Esophagus squamous epithelium (tissue), 5 donors: ENCODE measurements at places on chromosomes 7 and 10.

GRCh38 chr7:108660465-108660864, 90.8 kb downstream of the DNAJB9 start:
- no peak for DNase-seq

DNA sequence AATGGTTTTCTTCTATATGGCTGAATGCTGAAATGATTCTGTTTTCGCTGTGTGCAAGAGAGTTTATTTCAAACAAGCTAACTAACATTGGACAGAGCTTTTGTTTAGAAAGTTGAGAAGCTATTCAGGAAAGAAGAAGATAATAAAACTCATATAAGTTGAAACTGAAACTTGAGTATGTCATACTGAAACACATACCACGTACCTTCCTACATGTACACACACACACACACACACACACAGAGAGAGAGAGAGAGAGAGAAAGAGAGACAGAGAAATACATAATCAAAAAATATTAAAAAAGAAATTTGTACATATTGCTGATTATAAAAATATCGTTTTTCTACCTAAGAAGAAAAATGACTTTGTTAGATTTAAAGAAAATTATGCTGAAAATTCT, 561.9 kb upstream of the KCND2 start:
- no peak for DNase-seq

GRCh38 chr10:37125921-37126320, 523 bp downstream of the ANKRD30A start:
- no peak for DNase-seq

- no peak for DNase-seq
These were observed 128.4 kb downstream of the NSUN6 start for GRCh38 chr10:18523025-18523424.

DNA sequence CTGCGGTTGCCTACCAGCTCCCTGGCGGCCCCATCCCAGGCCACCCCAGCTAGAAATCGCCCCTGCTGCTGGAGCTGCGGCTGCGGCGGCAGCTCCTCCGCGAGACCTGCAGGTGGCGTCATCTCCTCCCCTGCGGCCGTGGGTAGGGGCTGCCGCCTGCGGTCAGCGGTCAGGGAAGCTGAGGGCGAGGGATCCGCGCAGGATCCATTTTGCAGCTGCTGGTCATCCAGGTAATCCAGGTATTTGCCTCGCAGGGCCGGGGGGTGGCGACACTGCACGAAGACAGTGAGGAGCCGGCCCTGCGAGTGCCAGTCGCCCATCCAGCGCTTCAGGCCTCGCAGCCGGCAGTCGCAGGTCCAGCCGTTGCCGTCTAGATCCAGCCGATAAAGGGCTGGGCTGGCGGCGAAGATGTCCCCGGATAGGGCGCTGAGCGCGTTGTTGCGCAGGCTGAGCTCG, 1.5 kb downstream of the TRIL start:
- no peak for DNase-seq

- no peak for DNase-seq
These were observed 533.7 kb upstream of the IGFBP3 start for GRCh38 chr7:46454816-46455215.

DNA sequence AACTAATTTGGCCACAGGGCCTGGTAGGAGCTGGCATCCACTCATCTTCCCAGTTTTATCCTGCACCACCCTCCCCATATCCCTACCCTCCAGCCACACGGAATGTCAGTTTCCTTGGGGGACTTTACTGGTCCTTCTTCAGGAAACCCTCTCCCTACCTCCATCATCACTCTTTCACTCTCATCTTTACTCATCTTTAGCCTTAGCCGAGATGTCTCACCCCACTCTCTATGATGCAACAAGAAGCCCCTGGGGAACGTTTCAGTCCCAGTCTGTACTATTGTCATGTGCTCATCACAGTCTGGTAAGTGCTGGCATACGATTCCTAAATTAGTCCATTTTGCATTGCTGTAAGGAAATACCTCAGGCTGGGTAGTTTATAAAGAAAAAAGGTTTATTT, 34.9 kb upstream of the TMEM248 start:
- DNase-seq: no peak

- no peak for DNase-seq
These were observed 640.0 kb downstream of the ACTR3B start for GRCh38 chr7:153399554-153399940.

DNA sequence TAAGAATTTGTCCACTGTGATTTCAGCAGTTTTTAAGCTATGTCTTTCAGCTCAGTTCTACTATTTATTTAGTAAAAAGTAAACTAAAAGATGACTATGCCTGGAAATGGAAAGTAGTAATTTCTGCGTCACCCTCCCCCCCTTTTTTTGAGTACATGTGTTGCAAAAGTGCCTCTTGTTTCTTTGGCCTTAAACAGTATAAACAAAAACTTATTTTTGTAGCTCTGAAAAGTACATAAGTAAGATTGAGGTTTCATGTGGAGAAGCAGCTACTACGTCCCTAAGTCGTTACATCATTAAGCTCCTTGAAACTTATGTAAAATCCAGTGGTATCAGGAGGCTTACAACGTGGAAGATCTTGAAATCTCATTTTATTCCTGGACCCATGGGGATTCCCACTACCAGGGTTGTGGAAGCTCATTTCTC, 46.3 kb upstream of the HBP1 start:
- DNase-seq: no peak

DNA sequence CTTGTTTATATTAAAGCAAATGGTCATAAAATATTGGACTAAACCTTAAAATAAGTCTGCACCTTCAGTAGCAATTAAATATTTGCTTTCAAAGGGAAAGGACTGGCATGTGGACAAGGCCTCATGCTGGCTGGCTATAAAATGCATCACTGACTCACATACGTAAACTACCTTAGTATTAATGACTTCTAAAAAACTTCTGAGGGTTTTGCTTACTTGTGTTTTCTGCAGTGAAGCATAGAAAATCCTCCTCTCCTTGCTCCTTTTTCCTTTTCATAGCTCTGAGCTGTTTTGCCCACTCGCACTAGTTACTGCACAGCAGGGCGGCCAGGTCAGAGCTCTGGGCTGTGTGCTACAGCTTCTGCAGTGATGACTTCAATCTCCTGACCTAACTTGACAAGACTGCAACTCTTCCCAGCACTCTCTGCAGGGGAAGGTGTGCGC, 82.3 kb downstream of the CUL2 start:
- no peak for DNase-seq

DNA sequence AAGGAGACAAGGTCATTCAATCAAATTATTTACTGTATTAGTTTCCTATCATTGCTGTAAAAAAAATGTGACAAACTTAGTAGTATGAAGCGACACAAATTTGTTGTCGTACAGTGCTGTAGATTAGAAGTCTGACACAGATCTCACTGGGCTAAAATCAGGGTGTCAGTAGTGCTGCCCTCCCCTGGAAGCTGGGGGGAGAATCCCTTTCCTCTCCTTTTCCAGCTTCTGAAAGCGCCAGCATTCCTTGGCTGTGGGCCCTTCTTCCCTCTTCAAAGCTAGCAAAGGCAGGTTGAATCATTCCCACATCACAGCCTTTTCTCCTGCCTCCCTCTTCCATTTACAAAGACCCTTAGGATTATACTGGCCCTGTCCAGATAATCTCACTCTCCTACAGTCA, 28.0 kb downstream of the VPS41 start:
- DNase-seq: no peak

DNA sequence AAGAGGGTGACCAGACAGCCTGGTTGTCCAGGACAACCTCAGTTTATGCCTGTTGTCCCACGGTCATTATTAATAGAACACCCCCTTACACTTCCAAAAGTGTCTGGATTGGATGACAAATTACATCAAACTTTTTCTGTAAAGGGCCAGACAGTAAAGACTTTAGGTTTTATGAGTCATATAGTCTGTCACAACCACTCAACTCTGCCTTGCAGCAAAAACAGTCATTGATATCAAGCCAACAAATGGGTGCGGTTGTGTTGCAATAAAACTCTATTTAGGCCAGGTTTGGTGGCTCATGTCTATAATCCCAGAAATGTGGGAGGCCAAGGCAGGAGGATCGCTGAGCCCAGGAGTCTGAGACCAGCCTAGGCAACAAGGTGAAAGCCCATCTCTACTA, 66.7 kb upstream of the ATP6V0A4 start:
- no peak for DNase-seq

- DNase-seq: no peak
These were observed 82.9 kb downstream of the SEMA3D start for GRCh38 chr7:85103962-85104361.

GRCh38 chr7:107017965-107018719, 26.4 kb upstream of the PRKAR2B start:
- no peak for DNase-seq

DNA sequence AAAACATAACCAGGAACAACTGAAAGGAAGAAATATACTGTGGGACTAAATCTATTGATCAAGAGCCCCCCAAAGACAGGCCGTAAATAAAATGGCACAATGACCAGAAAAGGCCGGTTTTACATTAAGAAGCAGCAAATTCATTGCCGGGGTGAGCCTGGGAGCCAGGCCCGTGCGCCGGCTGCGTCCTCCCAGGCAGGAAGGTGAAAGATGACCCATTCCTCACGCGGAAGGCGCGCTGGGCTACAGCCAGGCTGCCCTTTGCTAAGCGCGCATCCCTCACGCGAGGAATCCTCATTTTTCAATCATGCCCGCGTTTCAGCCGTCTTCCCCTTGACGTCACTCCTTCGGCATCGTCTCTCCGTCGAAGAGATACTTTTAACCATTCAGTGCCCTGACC, 47.6 kb upstream of the MGMT start:
- DNase-seq: no peak

DNA sequence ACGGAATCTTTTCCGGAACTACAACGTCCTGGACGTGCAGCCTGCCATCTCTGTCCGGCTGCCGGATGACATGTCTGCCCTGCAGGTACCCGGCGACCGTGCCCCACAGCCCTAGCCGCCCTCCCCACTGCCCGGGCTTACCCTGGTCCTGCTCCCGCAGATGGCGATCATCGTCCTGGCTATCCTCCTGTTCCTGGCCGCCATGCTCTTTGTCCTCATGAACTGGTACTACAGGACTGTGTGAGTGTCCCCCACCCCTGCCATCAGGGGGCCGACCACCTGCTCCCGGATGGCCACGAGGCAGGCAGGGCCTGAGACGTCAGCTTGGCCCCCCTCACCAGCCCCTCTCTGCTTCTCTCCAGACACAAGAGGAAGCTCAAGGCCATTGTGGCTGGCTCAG, 38.0 kb upstream of the VSIR start:
- no peak for DNase-seq

- DNase-seq: no peak
These were observed 4.8 kb upstream of the EIF4EBP2 start for GRCh38 chr10:70399177-70399576.

- no peak for DNase-seq
These were observed 662 bp upstream of the PPIF start for GRCh38 chr10:79346388-79347225.

GRCh38 chr10:18658271-18659124, 733 bp upstream of the ARL5B start:
- no peak for DNase-seq

DNA sequence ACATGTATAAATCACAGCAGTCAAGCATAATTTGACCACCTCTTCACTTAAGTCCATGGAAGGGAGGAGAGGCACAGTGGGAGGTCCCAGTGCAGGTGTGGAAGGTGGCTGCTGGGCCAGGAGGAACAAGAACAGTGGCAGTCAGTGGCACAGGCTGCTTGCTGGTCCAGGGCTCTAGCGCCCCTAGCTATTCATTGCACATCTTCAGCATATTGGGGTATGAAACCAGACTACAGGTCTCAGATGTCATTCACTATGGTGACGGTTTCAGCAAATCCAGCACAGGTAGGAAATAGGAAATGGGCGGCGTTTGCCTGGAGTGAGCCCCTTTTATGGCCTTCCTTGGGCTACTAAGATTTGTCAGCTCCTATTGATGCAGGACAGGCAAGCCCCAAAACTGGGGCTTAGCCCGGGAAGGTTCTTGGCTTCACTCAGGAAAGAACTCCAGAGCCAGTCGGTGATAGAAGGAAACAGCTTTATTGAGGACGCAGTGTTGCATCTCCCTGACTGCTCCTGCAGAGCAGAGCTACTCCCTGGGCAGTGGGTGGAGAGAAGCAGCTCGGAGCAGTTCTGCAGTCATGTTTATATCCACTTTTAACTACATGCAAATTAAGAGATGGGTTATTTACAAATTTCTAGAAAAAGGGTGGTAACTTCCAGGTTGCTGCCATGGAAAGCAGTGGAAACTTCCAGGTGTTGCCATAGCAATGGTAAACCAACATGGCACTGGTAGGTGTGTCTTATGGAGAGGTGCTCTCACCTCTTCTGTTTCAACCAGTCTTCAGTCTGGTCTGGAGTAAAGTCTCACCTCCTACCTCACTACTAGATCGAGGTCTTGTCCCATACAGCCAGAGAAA, 608.8 kb downstream of the PARD3 start:
- DNase-seq: no peak

GRCh38 chr10:98195120-98195519, 60.7 kb downstream of the R3HCC1L start:
- no peak for DNase-seq

DNA sequence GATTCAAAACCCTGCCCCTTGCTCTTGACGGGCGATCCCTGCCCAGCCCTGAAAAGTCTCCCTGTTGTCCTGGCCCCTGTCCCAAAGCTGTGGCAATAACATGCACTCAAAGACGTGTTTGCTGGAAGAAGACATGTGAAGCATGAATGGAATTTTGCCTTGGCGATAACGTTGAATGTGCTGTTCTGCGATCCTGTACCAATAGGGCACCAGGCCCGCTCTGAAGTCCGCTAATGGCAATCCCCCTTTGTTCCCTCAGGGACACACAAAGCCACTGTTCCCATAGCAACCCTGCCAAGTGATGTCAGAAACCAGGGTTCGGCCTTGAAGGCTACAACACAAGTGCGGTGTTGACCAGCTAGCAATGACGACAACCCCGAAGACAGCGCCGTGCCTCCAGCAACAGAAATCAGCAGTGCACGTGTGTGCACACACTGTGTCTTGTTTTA, 284.6 kb downstream of the KLF6 start:
- DNase-seq: no peak

DNA sequence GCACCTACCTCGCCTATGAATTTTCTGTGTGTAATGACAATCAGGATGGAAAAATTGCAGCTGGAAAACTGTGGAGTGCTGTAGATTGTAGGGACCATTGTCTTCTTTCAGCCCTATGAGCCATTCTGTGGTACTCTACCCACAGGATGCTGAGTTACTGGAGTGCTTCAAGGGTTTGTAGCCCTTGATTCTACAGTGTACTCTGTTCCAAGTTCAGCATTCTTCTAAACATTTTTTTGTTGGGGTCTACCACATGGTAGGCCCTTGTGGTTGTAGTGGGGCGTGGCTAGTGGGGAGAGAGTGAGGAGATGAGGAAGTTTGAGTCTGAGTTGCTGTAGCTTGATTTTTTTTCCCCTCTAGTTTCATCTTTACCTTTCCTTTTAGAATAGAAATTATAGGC, 33.5 kb downstream of the REEP3 start:
- no peak for DNase-seq
